ENCODE measurements at places on chromosomes 7 and 10.

- no peak for DNase-seq
Measured at GRCh38 chr7:146175716-146176115, 59.1 kb downstream of the CNTNAP2 start.

- no peak for DNase-seq
Measured at GRCh38 chr7:25900877-25901276, 251.1 kb upstream of the NFE2L3 start.

DNA sequence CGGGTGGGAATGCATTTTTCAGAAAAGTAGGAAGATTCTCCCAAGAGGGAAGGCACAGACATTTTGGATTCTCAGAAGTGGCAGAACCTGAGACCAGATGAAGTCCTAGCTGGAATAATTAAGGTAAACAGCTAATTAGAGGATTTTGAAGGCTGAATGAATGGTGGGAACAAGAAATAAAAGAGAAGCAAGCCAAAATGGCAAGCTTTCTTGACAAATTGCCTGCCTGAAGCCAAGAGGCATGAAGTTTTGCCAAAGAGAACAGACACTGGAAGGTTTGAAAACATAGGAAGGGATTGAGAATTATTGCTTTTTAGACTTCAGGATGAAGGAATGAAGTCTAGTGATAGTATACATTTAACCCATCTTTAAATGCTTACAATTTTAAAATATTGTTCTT lies 115.0 kb upstream of the SEM1 start:
- DNase-seq = no peak

- no peak for DNase-seq
Measured at GRCh38 chr10:48903151-48903550, 36.5 kb downstream of the LRRC18 start.

DNA sequence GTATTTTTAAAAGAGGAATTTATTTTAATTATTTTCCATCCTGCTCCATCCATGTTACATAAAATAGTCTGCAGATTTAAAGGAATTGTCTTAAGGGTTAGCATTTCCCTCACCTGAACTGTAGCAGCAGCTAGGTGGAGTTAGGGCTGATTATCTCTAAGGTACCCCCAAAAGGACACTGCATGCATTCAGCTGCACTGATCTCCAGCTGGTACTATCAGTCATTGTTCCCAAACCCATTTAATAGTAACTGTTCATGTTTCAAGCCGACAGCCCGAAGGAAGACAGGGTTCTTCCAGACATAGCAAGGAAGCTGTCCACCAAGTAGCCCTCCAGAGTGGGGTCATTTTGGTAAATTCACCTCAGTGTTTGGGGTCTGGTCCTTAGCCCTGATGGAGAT lies 48.7 kb downstream of the FAM171A1 start:
- DNase-seq = no peak

DNA sequence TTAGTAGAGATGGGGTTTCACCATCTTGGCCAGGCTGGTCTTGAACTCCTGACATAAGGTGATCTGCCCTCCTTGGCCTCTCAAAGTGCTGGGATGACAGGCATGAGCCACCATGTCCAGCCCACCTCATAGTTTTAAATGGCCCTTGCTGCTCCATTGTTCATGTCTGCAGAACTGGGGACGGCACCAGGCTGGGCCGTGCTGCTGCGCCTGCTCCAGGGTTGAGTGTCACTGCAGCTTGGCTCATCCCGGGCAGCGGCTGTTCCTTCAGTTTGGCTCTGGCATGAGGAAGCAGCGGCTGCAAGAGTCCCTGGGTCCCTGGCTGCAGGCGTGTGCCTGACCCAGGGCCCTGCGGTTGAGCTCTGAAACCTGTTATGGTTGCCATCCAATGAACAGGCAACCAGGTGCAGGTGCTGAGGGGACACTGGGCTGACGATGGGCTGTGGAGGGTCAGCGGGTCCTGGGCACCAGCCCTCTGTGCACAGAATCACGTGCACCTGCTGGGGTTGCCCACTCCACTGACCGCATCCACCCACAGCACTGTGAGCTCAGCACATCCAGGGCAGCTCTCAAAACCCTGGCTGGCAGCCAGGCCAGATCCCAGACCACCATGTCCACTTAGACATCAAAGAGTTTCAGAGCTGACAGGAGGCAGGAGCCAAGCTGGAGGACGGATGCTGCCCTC lies 70.2 kb upstream of the PPP2R2D start:
- no peak for DNase-seq

GRCh38 chr7:31707089-31707488 lies 20.1 kb downstream of the PPP1R17 start:
- DNase-seq = no peak

GRCh38 chr10:33233221-33233620 lies 101.2 kb downstream of the NRP1 start:
- DNase-seq = no peak

DNA sequence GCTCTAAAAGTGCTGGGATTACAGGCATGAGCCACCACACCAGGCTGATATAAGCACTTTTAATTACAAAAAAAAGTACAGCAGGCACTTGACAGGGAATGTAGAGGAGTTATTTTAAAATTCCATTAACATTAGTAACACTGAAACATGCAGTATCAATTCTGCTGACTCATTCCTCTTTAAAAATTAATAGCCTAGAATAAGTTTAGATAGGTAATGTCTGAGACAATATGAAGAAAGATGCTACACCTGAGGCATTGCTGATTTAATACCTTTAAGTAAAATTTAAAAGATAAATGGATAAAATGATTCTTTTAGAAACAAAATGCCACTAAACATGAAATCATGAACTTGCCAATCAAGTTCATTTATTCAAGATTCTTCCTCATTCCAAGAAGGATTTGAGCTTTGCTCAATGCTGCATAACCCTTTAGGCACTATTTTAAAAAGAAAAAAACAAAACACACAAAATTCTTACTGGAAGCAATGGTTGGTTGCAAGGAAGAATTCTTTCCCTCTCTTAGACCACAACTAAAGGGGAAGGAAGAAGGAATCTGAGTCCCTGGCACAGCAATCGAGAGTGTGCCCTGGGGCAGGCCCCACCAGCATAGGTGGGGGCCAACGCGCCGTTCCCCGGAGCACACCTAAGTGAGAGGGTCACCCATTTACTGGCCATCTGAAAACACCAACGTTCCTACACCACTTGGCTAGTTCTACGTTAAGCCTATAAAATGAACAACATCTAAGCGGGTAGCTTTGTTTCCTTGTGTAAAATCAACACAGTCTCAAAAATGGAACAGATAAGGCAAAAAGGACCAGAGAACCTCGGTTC lies 26.6 kb downstream of the ESYT2 start:
- no peak for DNase-seq

GRCh38 chr10:44575601-44576380 lies 190.9 kb upstream of the CXCL12 start:
- no peak for DNase-seq

DNA sequence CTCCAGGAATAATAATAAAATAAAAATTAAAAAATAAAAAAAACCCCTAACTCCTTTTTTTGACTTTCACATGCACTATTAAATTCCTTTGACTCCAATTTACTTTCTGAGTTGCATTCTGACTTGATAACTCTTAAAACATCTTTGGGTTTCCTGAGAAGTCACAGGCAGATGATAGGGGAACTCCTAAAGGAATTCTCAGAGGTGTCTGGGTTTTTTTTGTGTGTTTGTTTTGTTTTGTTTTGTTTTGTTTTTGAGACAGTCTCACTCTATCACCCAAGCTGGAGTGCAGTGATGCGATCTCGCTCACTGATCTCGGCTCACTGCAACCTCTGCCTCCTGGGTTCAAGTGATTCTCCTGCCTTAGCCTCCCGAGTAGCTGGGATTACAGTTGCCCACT lies 52.7 kb upstream of the APBB1IP start:
- DNase-seq = no peak

DNA sequence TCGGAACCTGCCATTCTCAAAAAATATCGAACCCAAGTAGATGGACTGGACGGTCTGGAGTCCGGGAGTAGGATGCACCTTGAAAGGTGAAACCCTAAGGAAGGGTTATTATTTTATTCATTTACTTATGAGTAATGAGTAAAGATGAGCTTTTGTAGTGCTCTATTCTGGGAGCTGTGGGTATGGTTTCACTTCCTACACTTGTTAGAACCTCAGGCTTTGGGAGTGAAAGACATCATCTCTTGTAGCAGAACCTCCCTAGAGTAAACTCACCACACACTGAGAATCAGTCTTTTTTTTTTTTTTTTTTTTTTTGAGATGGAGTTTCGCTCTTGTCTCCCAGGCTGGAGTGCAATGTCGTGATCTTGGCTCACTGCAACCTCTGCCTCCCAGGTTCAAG lies 389.4 kb upstream of the AUTS2 start:
- no peak for DNase-seq

- no peak for DNase-seq
Measured at GRCh38 chr10:77667426-77668324, 30.1 kb upstream of the KCNMA1 start.

- no peak for DNase-seq
Measured at GRCh38 chr7:148146346-148146745, 444.2 kb upstream of the C7orf33 start.

All from stimulated activated CD4-positive, alpha-beta T cell treated with anti-CD3 and anti-CD28 coated beads, Interleukin-15, amount 100 ng/mL, for 24 hours (primary cell).